Stimulated activated CD4-positive, alpha-beta T cell treated with anti-CD3 and anti-CD28 coated beads, Interleukin-15, amount 100 ng/mL, for 1 hour (primary cell): ENCODE measurements at places on chromosomes 5 and 9.

DNA sequence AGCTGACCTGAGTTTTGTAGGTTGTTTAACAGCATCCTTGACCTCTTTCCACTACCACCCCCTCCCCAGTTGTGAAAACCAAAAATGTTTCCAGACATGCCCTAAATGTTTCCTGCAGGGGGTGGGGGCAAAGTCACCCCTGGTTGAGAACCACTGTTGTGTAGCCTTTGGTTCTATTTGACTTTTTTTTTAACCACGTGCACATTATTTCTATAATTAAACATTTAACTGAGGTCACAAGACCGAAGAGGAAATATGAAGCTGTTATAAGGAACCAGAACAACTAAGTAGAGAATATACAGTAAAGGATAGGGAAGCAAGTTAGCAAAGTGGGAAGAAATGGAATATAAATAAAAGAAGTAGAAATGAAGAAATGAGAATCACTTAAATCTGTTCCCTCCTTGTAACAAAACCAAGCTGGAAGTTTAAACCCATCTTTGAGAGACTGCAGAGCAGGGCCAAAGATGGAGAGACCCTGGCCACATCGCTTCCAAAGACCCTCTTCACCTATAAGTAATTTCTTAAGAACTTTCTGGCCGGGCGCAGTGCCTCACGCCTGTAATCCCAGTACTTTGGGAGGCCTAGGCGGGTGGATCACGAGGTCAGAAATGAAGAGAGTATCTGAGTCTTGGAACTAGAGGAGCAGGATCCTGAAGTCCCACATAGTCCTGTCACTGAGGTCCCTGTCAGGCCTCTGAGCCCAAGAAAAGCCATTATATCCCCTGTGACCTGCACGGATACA, 14.4 kb downstream of the SIT1 start:
- DNase-seq = no peak

- no peak for DNase-seq
Measured at GRCh38 chr9:98709968-98710965, 1.5 kb upstream of the GABBR2 start.

GRCh38 chr5:43664501-43665040, 61.6 kb downstream of the NNT start:
- no peak for DNase-seq

DNA sequence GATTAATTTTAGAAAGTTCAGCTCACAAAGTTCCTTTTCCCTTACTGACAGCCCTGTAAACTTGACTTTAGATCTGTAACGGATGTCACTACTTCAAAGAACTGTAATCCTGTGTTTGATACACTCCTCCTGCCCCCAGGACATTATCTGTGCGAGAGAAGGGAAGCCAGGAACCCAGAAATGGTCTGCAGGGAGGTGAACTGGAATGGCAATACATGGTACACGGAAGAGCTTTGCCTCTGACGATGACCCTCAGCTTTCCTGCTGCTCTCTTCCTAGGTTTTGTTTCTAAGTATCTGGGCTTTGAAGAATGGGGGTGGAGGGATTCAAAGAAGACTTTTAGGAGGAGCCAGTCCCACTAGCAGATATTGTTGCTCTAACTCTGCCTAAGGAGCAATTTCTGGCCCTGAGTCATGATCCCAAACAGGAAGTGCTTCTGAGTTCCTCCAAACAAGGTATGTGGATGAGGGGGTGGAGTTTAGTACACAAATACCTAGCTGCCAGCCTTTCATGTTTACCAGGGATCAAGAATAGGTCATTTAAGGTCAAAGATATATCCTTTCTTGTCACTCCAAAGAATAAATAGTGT, 43.4 kb upstream of the TMC1 start:
- DNase-seq = no peak

- DNase-seq = no peak
Measured at GRCh38 chr5:83687124-83687619, 33.5 kb downstream of the HAPLN1 start.

DNA sequence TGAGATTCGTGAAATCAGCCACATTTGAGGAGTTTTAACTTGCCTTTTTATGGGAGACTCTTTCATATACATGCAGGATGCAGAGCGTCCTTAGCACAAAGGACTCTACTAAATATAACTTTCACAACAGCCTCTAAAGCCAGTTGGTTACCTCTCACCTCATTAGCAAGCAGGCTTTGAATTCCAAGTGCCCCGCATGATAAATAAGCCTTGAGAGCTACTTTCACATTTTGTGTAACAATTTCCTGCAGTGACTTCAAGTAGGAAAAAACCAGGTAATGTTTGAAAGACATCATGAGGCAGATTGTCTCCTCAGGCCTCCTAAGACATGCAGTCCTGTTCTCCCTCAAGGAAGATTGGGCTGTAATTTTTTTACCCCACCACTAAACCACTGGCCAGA, 50.5 kb downstream of the RALGPS1 start:
- no peak for DNase-seq

DNA sequence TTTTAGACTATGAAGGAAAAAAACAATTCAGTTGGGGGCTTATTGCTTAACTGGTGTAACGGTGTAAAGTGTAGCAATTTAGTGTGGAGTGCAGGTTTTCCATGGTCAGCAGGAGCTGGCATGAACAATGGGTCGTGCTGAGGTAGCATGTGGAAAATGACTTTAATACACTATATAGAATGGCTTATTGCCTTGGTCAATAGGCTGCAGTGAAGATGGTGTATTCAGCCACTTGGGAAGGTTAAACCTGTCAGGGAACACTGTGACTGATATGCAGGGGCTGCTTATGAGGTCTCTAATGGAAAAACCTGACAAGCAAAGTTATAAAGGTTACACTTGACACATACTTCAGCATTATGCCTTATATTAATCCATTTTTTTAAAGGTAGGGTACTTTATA, 764.7 kb upstream of the ARRDC3 start:
- DNase-seq = no peak

- no peak for DNase-seq
Measured at GRCh38 chr5:178327446-178327845, 94.8 kb upstream of the PHYKPL start.
